Muscle of back (tissue), 13 donors: ENCODE measurements at places on chromosomes 1 and 21.

DNA sequence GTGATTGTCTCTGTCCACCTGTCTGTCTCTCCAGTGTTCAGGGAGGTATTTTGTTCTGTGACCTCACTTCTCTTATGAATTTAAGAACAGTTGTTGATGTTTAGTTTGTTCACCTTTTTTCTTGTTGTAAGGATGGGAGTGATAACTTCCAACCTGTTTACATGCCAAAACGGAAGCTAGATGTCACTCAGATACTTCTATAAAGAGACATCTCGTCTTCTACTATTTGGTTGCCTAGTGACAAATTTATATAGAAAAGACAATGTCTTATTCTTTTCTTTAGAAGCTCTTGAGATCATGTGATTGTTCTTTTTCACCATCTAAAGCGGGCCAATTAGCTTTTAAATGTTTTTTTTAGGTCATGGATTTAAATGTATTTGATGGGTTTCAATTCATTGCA lies 33.8 kb downstream of the PRSS38 start:
- no peak for DNase-seq

GRCh38 chr1:247445526-247446356 lies 12.2 kb downstream of the OR2B11 start:
- DNase-seq, result no peak

DNA sequence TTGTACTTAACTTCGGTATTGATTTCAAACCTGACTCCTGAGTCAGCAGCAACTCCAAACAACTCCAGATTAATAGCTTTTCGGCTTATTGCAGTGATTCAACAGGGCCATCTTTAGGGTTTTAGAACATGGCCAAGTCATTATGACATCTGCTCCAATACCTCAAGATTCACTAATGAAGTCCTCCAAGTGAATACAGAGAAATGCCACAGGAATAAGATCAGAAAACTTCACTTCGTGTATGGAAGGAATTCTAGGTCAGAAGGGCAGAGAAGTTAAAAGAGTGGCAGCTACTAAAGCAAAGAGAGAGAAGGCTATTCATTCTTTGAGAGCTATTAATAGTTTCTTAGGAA lies 7.6 kb upstream of the C1orf116 start:
- no peak for DNase-seq

DNA sequence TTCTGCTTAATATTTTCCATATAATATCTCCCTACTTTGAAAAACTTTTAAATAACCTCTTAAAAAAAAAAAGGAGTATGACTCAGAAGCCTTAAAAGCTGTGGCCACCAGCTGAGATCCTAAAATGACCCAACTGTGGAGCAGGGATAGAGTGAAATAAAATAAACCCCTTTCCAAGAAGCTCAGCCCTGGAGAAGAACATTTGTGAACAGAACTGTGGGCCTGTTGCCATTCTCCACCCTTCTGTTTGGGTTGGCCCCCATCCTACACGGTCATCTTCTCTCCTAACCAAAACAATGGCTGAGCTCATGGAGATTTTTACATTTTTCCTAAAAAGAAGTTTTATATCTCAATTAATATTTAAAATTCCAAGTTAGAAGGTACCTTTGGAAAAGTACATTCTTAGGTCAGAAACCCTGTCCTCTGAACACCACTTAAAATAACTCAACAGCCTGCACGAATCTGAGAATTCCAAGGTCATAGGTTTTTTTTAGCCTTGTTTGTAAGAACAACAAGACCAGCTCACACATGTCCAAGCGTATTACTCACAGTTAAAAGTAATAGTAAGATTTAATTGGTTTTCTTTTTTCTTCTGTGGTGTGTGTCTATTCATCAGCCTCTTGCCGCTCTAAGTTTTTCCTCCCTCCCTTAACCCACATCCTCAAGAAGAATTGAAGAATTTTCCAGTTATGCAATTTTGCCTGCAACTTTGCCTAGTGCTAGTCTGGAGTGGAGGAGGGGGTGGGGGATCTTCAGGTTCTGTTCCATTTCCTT lies 107.7 kb upstream of the ERRFI1 start:
- peak; percentile 84 for DNase-seq

DNA sequence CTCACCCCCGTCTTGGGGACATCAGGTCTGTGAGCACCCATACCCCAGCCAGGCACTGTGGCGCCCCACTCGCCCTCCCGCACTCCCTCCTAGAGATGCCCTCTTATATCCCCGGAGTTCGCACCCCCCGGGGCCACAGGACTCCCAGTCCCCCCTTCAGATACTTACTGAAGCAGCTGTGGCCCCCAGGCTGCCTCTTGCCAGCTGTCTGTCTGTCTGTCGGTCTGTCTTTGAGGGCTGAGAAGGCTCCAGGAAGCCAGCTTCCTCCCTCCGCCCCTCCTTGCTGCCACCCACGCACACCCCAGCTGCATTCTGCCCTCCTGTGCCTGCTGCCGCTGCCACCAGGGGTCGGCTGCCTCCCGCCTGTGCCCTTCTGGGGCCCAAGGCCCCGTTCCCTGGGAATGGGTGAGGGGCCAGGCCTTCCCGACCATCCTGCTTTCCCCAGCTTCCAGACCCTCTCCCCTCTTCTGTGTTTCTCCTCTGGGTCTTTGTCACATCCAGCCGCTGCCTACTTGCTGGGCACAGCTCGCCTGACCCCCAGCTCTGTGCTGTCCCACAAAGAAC lies at the start of gene PTPN7:
Gene PTPN7 (minus strand): TSS at position 226 of the 564 bp plus-strand sequence. CDS start 1,200 bp downstream, outside the sequence.
- no peak for DNase-seq

GRCh38 chr1:32899586-32900296 lies 1.4 kb downstream of the TMEM54 start:
- DNase-seq, result no peak

GRCh38 chr1:67704351-67704750 lies 19.4 kb downstream of the GADD45A start:
- DNase-seq, result no peak

- no peak for DNase-seq
Measured at GRCh38 chr1:179760521-179760920, 17.4 kb downstream of the FAM163A start.

DNA sequence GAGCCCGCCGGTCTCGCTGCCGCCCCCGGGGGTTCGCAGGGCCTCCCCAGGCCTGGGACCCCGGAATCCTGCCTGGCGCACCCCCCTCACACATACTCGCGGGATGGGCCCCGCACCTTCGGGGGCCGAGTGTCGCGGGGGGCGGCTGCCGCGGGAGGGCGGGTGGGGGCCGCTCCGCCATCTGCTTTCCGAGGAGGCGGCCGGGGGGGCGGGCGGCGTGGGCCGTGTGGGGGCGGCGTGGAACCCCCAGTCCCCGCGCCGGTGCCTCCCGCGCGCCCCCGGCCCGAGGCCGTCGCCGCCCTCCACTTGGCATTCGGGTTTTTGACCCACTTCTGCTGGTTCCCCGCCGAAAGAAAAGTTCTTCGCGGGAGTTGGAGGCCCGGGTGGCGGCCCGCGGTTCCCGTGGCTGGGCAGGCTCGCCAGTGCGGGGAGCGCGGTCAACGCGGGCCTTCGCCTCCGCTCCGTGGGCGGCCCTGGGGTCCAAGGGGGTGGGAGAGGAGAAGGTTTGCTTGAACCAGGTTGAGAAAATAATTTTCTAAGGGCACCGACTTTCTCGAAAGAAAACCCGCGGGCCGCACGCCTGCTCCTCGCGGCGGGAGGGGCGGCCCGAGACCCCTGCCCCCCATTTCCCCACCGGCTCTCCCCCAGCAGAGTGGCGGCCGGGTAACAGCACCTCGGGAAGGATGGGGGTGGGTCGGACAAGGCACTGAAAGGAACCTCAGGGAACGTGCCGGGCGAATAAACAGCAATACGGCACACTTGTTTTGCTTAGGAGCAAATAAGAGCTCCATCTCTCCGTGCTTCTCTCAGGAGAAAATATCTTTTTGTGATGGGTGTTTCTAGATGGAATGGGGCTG lies 1.6 kb downstream of the PHF13 start:
- no peak for DNase-seq

DNA sequence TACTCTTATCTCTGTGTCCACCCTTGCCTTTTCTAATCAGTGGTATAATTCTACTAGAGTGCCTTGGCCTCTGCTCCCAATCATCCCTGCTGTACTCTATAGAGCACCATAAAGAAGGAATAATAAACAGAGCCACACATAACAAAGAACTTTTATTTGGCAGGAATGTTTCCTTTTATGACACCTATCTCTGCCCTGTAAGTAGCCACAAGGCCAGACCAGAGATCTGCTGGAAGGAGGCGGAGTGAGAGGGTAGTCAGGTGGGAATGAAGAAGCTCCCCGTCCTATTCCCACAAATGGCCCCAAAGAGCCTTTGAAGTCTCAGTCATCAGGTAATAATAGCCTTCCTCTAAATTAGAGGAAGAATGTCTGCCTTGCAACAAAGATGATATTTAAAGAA lies 32.7 kb downstream of the WLS start:
- DNase-seq, result no peak

DNA sequence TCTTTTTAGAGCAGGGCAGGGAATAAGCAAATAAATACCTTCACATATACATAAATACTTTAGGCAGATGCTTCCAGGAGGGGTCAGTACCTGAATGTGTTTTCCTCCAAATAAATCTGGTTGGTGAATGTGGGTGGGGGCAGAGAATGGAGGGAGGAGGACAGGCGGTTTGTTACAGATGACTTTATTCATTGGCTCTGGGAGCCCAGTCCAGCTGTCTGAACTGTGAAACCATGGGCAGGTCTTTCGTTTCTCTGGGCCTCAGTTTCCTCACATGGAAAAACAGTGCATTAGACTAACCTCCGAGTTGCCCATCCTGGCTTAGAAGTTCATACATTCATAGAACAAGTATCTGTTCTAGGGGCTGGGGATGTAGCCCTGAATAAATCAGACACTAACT lies 124.6 kb downstream of the IER5 start:
- no peak for DNase-seq

DNA sequence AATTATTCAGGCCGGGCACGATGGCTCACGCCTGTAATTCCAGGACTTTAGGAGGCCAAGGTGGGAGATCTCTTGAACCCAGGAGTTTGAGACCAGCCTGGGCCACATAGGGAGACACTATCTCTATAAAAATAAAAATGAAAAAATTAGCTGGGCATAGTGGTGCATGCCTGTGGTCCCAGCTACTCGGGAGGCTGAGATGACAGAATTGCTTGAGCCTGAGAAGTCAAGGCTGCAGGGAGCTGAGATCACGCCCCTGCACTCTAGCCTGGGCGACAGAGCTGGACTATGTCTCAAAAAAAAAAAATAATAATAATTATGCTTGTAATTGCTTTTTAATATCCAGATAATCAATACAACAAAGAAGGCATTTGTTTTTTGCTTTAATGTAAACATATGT lies 91.3 kb downstream of the RIPK4 start:
- DNase-seq, result no peak

GRCh38 chr21:27646691-27647090 lies 679.8 kb upstream of the ADAMTS5 start:
- no peak for DNase-seq

DNA sequence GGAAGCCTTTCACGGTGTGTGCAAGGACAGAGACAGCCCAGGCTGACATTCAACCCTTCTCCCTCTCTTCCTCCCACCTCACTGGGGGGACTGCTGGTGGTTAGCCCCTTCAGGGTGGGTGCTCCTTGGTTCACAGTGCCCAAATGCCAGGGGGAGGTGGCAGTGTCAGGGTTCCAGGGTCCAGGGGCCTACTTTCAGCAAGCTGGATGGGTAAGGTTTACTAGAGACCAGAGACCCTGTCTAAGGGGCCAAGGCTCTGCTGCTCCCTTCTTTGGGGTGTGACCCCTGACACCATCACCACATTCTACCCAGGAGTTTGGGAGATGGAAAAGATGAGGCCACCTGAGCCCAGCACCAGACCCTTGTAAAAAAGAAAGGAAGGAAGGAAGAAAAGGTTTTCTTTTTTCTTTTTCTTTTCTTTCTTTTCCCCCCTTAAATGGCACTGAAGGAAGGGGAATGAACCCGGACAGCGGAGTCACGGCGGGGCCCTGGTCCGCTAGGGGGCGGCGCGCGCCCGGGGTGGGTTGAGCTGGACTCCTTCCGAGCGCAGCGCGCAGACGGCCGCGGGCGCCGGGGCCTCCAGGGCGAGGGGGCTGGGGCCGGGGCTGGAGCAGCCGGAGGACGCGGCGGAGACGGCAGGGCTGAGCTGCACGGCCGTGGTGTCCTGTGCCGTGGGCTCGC lies 18.8 kb downstream of the KNCN start:
- DNase-seq, result no peak

DNA sequence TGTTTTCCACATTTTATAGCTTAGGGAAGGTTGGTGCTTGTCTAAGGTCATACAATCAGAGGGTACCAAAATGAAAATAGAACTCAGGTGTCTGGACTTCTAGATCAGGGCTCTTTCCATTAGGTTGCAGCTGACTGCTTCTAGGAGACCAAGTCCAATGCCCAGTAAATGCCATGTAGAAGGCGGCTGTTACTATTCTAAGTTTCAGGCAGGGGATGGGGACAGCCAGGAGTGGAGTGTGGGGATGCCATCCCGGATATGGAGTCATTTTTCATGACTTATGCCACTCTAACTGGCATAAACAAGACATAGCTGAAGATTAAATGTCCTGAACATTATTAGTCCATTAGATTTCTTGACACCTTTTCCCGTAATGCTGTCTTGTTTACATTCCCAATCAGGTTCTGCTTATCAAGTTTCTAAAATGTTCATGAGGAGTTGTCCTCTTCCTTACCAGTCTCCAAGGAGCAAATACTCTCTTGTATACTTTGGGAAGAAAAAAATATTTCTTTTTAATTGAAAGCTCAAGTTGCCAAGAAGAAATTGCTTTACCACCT lies 31.5 kb downstream of the XCL1 start:
- DNase-seq, result no peak
